Colonic mucosa (tissue), 4 donors: ENCODE measurements at places on chromosomes 7 and 10.

- H3K27me3 ChIP-seq, result no peaks in the 10 kb centered on the region
- H3K4me3 ChIP-seq, result no peak overlapping the region
- DNase-seq, result no peak
- H3K36me3 ChIP-seq, result no peaks in the 10 kb centered on the region
- H3K27ac ChIP-seq, result no peak overlapping the region
Observed at GRCh38 chr7:148901178-148901577, 17.1 kb upstream of the EZH2 start.

- no peaks in the 10 kb centered on the region for H3K27me3 ChIP-seq
- H3K4me3 ChIP-seq, result no peak overlapping the region
- no peaks in the 10 kb centered on the region for H3K36me3 ChIP-seq
- H3K4me1 ChIP-seq, result no peaks in the 10 kb centered on the region
- DNase-seq, result no peak
Observed at GRCh38 chr10:114908896-114909295, 29.1 kb upstream of the TRUB1 start.

DNA sequence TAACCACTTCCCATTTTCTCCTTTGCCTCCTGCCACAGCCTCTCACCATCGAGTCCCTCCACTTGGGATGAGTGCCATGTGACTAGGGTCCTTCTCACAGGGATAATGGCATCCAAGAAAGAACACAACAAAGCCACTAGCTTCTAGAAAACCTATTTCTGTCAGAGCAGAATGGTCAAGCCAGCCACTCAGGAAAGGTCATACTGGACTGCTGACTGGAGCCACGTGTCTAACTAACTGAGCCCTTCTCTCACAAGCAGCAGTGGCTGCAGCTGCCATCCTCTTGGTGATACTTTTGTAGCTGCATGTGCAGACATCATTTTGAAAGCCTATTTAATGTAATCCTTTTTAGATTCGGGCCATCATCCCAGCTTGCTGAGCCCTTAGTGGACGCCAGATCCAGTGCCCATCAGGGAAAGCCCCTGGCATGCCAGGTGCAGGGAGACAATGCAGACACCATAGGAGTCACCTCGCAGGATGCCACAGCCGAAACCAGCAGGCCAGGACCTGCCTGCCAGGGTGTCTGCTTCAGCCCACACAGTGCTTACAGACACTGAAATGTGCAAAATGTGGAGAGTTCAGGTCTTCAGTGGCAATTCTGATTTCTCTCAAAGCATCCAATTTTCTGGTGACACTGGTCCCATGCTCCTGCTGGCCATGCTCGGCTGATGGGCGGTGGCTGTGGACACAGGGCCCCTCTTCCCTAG is 98.3 kb upstream of the DDC start:
- H3K36me3 ChIP-seq, result no peaks in the 10 kb centered on the region
- H3K27me3 ChIP-seq, result no peaks in the 10 kb centered on the region
- DNase-seq, result no peak

DNA sequence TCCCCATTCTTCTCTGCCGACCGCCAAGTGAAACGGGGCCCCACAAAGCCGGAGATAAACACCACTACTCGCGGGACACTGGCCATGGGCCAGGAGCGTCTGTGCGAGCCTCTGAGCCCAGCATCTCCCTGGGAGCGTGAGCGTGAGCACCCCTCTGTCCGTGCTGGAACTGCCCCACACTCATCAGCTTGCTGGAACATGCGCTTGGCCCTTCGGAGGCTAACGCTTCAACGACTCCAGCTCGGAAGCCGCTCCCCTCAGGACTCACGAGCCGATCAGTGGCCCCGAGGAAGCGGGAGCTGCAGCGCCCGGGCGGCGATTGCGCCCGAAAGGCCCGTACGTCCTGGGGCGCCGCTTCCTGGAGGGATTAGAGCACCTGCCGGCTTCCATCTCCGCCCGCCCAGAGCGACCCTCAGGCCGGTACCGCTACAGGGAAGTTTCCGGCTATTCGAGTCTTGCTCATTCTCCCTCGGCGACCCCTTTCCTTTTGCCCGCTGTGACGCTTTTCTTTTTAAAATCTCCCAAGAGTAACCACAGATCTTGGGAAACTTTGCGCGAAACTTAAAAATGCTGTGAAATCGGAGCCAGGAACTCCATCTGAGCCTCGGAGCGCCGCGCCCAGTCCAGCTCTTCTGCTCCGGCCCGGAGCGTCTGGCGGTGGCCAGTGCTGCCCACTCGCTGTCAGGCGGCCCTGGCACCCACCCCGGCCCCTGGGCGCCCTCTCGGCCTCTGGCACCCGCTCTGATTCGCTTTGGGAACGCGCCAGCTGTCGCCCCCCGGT is 1.0 kb downstream of the TLL2 start:
- H3K4me1 ChIP-seq, result peaks cover 11% of the 10 kb centered on the region
- H3K27me3 ChIP-seq, result peaks cover 12% of the 10 kb centered on the region
- DNase-seq, result peak; percentile 25
- H3K27ac ChIP-seq, result no peak overlapping the region
- H3K36me3 ChIP-seq, result no peaks in the 10 kb centered on the region
- H3K4me3 ChIP-seq, result peak overlapping the region; percentile 55

DNA sequence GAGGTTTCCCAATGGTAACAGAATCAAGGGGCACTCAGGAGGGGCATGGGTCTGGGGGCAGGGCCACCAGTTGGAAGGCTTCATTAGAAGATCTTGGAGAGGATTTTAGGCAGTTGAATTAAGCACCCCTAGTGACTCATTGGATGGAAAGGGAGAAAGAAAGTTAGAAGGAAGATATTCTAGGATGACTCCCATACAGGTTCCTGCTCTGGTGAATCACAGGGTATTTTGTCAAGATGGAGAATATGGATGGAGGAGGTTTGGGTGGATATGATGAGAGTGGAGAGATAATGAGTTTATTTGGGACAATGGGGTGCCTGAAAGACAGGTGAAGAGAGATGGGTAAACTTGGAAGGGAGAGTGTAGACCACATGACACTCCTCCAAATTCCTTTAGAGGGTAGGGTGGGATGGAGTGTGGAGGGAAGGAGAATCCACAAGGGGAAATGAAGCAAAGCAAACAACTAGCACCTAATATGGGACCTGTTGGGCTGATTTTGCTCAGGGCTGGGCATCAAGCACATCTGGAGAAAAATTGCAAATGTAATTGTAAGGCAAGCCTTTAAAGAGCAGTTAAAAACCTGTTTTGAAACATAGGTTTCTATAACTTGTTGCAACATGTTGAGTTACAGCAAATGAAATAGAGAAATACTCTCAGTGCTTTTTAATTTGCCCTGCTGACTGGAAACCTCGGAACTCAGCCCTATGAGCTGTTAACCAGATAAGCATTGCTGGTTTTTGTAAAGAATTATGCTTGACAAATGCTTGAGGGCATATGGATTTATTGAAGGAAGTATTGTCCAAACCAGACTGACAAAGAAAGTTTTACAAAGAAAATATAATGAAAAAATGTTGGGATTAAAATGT is 2.9 kb upstream of the ENTPD7 start:
- H3K4me3 ChIP-seq, result no peak overlapping the region
- no peaks in the 10 kb centered on the region for H3K4me1 ChIP-seq
- no peaks in the 10 kb centered on the region for H3K36me3 ChIP-seq
- no peaks in the 10 kb centered on the region for H3K27me3 ChIP-seq
- H3K27ac ChIP-seq, result no peak overlapping the region

DNA sequence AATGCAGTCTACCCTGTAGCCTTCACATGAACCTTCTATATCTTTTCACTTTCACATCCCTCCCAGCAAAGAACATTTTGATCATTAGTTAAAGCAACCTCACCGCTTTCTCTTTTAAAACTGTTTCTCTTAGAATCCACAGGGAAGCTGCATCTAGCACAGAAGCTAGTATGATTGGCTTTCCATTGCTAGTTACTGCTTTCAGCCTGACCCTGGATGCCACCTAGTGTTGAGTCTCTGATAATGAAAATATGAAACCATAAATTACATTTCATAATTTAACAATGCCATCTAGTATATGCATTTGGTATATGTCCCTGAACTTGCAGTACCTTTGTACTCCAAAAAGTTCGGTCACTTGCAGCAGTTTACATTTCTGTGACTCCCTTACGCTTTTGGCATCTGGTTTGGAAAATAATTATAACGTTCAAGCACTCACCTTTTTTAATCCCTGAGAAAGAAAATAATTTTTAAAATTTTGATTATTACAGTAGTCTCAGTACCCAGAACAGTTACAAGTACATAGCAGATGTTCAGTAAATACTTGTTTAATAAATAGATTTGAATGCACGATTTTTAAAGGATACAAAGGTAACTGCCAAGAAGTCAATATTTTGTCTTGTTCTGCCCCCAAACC is 22.7 kb downstream of the CISD1 start:
- DNase-seq, result no peak
- H3K4me3 ChIP-seq, result no peak overlapping the region
- no peaks in the 10 kb centered on the region for H3K4me1 ChIP-seq
- H3K36me3 ChIP-seq, result no peaks in the 10 kb centered on the region

- H3K27me3 ChIP-seq, result no peaks in the 10 kb centered on the region
- H3K4me3 ChIP-seq, result no peak overlapping the region
- no peaks in the 10 kb centered on the region for H3K4me1 ChIP-seq
Observed at GRCh38 chr7:55022002-55022985, 3.5 kb downstream of the EGFR start.

DNA sequence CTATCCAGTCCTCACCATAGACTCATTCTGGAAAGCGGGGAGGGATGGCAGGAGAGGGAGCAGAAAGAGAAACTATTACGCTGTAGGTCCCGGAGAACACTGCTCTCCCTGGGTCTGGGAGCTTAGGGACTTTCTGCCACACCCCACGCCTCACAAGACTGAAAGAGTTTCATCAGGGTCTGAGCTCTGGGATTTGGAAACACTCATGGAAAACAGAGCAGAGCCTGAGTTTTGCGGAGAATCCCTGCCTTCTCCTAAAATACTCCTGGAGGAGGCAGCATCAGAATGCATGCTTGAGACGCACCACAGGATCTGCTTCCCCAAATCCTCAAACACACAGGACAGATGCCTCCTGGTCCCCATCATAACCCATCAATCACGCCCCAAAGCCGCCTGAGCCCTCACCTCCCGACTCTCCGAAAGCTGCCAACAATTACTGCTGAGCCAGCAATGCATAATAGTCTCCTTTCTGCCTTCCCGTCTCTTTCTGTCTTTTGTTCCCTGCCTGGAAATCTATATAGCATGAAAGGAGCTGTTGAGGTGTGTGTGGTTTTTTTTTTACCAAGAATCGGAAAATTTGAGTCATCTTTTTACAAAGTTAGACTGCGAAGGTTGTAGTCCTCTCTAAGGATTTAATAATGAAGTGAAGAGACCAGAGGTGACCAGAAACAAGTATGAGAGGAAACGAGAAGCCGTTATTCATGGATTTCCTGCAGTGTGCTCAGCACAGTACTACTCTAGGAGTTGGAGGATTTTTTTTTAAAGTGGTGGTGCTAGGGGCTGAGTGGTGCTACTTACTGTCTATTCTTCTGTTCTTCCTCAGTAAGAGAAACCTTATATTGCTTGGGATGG is 37.7 kb downstream of the ASB13 start:
- peak; percentile 27 for DNase-seq
- H3K27ac ChIP-seq, result peak overlapping the region; percentile 47
- H3K27me3 ChIP-seq, result no peaks in the 10 kb centered on the region

- no peak for DNase-seq
- H3K27ac ChIP-seq, result no peak overlapping the region
- no peaks in the 10 kb centered on the region for H3K27me3 ChIP-seq
- H3K36me3 ChIP-seq, result no peaks in the 10 kb centered on the region
- no peak overlapping the region for H3K4me3 ChIP-seq
Observed at GRCh38 chr7:101676956-101677355, 47.9 kb upstream of the MYL10 start.

- no peaks in the 10 kb centered on the region for H3K27me3 ChIP-seq
- H3K4me1 ChIP-seq, result no peaks in the 10 kb centered on the region
- no peak overlapping the region for H3K27ac ChIP-seq
- H3K4me3 ChIP-seq, result no peak overlapping the region
Observed at GRCh38 chr10:131081376-131081775, 230.1 kb downstream of the TCERG1L start.

DNA sequence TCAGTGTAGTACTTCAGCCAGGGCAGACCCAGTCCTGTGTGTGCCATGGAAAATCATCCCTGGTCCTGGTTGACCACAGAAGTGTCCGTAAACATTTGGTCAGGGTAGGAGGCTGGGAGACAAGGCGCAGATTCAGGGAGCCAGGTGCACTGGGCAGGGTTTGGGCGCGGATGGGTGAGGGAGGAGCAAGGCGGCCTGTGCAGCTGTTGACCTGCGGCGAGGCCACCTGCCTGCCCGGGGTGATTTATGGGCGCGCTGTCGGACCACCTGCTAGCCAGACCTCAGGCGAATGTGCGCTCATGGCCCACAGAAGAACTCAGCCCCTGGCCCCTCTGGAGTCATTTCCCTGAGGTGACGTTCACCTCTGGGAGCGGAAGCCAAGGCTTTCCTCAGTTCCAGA is 6.6 kb downstream of the SFRP5 start:
- peaks cover 3% of the 10 kb centered on the region for H3K27me3 ChIP-seq
- no peaks in the 10 kb centered on the region for H3K36me3 ChIP-seq
- no peaks in the 10 kb centered on the region for H3K4me1 ChIP-seq
- H3K27ac ChIP-seq, result no peak overlapping the region
- H3K4me3 ChIP-seq, result no peak overlapping the region

DNA sequence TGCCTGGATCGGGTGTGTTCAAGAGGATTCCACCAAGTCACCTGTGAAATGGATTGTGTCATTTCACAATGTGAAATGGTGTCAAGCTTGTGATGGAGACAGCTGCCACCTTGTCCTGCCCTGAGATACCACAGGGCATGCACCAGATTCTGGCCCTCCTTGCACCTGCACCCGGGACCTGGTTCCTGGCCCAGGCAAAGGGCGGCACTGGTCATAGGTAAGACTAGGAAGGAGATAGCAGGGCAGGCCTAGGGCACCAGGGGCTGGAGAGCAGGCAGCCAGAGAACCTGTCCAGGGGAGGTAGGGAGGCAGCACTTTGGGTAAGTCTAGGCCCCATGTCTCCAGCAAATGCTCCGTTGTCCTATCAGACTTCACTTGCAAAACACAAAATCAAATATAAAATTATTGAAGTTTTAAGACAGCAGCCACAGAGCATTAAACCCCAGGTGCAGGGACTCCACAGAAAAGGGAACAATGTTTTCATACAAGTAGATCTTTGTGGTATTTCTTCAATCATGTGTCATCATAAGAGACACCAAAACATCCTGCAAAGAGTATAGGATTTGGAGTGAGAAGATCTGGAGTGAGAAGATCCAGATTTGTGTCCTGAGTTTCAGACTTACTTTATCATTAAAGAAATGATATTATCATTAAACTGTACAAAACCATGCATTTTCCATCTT is 22.7 kb upstream of the ZNF800 start:
- H3K4me1 ChIP-seq, result no peaks in the 10 kb centered on the region
- no peak for DNase-seq
- no peak overlapping the region for H3K27ac ChIP-seq
- H3K4me3 ChIP-seq, result no peak overlapping the region
- H3K27me3 ChIP-seq, result no peaks in the 10 kb centered on the region

DNA sequence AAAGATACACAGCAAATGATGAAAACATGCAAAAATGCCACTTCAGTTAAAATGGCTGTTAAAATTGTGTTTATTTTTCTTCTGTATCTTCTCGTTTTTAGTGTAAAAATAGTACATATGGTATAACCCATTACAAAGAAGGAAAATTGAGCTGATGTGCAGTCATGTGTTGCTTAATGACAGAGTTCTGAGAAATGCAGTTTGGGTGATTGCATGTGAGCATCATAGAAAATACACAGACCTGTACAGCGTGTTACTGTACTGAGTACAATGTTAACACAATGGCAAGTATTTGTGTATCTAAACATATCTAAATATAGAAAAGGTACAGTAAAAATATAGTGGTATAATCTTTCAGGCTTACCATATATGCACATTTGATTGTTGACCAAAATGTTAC is 7.3 kb downstream of the DMTF1 start:
- no peaks in the 10 kb centered on the region for H3K36me3 ChIP-seq
- no peak overlapping the region for H3K4me3 ChIP-seq
- peaks cover 4% of the 10 kb centered on the region for H3K4me1 ChIP-seq
- no peak for DNase-seq
- no peak overlapping the region for H3K27ac ChIP-seq
